ENCODE measurements at places on chromosomes 5 and 9.

- no peak for DNase-seq
Observed at GRCh38 chr5:83401122-83401731, 70.3 kb upstream of the VCAN start.

DNA sequence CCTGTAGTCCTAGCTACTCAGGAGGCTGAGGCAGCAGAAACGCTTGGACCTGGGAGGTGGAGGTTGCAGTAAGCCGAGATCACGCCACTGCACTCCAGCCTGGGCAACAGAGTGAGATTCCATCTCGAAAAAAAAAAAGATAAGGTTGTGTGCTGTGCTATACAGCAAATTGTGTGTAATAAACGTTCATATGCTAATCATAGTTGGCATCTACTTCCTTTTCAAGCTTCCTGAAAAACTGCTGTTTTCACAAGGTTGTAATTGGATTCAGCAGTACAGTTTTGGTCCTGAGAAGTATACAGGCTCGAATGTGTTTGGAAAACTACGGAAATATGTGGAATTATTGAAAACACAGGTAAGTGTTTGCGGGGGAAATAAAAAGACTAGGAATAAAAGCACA is 25.5 kb downstream of the OTULINL start:
- no peak for DNase-seq

DNA sequence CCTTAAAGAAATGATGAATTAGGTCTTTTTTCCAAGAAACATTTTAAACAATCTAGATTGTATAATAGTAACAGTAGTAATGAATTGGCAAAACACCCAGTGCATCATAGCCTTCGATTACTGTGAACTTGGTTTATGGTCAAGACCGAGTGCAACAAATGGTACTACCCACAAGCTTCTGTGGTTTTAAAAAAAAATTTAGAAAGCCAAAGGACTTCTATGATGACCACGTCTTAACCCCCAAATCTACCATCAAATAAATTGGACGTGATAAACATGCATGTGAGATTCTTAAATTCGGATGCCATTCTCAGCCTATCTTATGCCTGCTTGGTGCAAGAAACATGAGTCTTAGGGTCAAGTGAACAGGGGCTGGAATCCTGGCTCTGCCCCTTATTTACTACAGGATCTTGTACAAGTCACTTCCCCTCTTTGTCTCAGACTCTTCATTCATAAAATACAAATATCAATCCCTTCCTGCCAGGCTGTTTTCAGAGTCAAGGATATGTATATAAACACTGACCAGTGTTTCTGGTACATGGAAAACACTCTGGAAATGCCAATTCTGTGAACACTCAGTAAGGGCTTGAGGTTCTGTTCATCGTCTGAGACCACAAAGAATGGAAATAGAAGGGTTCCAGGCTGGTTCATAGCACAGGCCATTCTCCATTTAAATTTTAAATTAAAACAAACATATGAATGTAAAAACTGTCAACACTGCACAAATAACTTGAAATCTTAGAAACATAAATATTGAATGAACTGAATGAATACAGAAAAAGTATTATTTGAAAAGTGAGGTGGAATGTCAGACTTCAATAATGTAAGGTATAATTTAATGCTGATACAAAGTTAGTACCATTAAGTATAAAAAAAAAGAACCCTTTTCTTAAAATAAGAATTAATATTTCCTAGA is 107.8 kb downstream of the NR6A1 start:
- no peak for DNase-seq

DNA sequence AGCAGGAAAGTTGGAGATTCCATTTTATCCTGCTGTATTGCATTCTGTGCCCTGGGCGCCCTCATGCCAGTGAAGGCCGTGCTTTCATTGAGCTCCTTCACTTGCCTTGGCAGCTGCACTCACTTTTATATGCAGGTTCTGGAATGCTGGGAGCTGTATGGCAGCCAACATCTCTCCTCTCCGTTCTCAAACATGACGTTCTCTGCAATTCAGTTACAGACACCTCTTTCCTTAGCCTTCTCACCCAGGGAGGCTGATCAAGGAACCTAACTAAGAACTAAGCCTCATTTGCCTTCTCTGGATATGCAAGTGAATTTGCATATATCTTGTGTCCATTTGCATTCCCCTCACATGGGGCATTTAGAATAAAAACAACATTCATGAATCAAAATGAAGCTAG is 29.4 kb upstream of the PURA start:
- DNase-seq: no peak

DNA sequence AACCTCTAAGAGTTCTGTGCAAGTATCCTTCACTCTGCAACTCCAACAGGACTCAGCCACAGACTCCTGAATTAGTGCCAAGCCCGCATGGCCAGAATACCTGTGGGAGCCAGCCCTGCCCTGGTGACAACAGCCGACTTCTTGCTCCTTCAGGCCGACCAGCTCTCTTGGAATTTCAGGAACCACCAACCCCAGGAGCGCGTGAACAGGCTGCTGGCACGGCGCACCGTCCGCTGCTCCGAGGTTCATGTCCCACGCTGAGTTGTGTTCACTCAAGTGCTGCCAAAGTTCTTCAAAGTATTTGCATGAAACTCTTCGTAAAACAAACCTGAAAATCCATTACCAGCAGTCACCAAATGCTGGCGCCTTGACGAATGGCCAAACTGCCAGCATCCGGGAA is 232.8 kb downstream of the NR2F1-AS1 start:
- DNase-seq: no peak

- no peak for DNase-seq
Observed at GRCh38 chr5:124981901-124982300, 235.5 kb upstream of the ZNF608 start.

GRCh38 chr9:27572918-27573633 is at the start of gene C9orf72:
Gene C9orf72 (minus strand): TSS chr9:27573481. CDS start chr9:27567120, 6,361 bp downstream.
- DNase-seq: peak; percentile 77

DNA sequence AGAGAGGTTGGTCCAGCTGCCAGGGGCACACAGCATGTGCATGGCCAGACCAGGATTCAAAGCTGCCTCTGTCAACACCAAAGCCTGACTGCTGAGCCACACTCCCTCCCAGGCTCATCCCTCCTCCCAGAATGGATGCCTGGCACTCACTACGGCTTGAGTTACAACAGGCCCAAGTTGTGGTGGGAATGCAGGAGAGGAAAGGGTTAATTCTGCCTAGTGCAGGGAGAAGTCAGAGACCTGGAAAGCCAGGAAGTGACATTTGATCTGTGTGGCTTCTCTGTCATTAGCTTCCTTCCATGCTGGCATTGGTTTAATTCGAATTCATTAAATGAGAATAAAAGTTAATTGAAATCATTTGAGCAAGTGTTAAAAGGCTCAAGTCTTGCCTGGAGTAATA is 150.0 kb downstream of the NSG2 start:
- no peak for DNase-seq

DNA sequence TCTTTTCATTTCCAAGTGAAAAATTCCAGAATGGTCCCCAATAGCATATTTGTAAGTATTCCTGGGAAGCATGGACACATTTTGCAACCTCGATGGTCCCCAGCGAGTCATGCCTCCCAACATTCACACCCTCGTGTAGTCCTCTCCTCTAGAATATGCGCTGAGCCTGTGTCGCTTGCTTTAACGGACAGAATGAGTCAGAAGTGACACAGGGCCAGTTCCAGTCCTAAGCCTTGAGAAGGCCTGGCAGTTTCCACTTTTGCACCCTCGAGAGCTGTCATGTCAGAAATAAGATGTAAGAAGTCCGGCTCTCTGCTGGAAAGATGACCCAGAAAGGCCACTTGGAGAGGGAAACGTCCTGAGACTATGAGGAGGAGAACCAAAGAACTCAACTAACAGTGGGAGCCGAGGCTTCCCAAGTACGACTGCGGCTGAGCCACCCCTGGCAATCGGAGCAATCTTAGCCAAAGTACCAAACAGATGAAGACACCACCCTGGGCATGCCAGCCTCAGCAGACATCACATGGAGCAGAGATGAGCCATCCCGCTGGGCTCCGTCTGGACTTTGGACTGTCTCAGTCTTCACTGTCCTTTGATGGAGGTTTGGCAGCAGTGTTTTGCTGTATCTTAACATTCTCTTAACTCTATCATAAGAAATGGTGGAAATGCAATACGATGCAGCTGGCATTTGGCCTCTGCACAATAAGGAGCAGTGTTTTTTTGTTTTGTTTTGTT is 42.6 kb upstream of the GFPT2 start:
- no peak for DNase-seq

GRCh38 chr9:3971391-3972082 is 328.3 kb downstream of the GLIS3 start:
- no peak for DNase-seq

DNA sequence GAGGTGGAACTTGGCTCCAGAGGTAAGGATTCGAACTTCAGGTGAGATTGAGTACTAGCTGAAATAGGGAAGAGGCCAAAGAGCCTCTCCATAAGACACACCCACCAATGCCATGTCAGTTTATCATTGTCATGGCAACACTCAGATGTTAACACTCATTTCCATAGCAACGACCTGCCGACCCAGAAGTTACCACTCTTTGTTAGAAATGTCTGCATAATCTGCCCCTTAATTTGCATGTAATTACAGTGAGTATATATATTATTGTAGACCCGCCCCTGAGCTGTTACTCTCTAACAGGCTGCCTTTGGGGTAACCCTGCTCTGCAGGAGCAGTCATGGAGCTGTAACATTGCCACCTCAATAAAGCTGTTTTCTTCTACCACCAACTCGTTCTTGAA is 10.2 kb upstream of the NTRK2 start:
- no peak for DNase-seq
